ENCODE measurements at places on chromosomes 4 and X.

GRCh38 chr4:172751550-172751949 is 417.1 kb upstream of the GALNT7 start:
- no peak for DNase-seq

DNA sequence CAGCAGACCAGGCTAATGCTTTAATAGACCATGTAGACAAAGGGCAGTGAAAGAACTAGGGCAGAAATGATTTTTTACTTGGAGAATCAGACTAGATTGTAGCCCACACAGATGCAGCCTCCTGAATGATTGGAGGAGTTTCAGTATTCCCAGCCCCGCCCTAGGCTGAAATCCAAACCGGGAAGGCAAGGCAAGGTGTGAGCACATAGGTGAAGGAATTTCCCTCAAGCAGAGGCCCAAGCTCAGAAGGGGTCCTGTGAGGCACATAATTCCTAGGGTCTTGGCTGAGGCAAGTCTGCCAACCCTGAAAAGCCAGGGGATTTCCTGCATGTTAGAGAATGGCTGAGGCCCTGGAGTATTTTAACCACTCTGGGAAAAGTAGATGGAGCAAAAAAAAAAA is 56.4 kb upstream of the PAK3 start:
- no peak for DNase-seq

DNA sequence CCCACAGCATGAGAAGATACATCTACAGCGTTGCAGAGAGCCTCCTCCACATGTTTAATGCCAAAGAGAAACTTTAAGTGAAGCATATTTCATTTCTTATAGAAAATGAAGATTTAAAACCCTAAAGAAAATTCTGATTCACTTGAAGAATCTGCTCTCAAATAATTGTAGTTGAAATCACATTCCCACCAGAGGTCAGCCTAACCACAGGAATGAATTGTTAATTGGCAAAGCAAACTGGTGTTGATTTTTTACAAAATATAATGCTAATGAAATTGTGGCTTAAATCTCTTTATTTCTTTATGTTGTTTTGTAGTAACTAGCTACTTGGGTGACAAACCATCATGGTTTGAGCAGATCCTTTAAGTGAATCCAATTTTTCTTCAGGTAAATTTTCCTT is 31.1 kb upstream of the WDR17 start:
- no peak for DNase-seq

GRCh38 chr4:10030972-10031667 is 9.8 kb upstream of the SLC2A9 start:
- DNase-seq, result no peak

GRCh38 chr4:121707344-121707743 is 10.6 kb upstream of the ANXA5 start:
- DNase-seq, result no peak

DNA sequence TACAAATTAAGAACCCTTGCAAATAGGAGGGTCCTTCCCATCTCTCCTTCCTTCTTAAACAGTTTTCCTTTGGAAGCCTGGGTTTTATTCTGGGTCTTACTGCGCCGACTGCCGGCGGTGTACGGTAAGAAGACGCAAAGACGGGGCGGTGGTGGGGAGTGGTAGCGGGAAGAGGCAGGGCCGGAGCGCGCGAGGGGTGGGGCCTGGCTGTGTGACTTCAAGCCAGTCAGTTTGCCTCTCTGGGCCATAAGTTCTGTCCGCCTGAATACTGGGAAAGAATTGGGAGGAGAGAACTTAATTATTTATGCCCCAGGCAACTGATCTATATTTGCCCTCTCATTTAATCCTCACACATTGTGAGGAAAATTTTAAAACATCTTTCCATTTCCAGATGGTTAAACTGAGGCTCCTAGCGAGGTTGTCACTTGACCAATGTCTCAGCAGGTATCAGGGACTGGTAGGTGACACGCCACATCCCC is 726 bp upstream of the KANTR start:
- peak; percentile 69 for DNase-seq

DNA sequence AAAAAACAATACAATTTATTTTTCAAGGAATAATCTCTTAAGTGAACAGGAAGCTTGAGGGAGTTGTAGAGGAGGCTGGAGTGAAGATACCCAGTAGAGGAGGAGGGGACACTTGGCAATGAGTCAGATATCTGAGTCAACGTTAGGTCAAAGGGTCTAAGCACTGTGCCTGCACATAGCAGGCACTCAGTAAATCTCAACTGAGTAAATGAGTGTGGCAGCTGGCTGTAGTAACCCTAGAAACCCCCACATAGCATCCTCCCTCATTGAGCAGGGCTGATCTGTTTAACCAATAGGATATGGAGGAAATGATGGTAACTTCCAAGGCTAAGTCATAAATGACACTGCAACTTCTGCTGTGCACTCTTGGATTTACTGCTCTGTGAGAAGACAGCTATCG is 186.0 kb upstream of the FAM241A start:
- peak; percentile 39 for DNase-seq
